ENCODE measurements at places on chromosomes 16 and 17.

GRCh38 chr16:31083081-31083480 lies 5.7 kb downstream of the PRSS53 start:
- DNase-seq = no peak

DNA sequence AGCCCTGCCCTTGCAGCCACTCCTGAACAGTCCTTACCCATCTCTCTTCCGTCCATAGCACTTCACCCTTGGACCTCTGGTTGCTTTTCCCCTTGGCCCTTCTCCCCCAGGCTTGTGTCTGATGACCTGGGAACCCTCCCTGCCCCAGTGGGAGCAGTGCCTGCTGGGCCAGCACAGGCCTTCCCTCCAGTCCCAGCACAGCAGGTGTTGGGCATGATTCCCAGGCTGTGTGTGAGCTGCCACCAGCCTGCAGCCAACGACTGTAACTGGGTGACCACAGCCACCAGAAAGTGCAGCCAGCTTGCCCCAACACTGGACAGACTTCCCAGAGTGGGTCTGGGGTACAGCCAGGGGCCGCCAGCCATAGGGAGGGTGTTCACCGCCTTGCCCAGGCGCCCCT lies 30.0 kb downstream of the CRAMP1 start:
- DNase-seq = no peak

GRCh38 chr17:11486868-11487310 lies 111.4 kb upstream of the DNAH9 start:
- DNase-seq = no peak

- no peak for DNase-seq
These were observed 136.6 kb downstream of the RPTOR start for GRCh38 chr17:80681215-80681614.

Measured in activated T-helper 9 cell treated with anti-CD3 and anti-CD28 coated beads, Interleukin-2, amount 50 U/mL, for 16 hours (primary cell).